ENCODE measurements at places on chromosomes 11 and 22.

- DNase-seq: no peak
These were observed 8.8 kb upstream of the DNAJB13 start for GRCh38 chr11:73942010-73942409.

DNA sequence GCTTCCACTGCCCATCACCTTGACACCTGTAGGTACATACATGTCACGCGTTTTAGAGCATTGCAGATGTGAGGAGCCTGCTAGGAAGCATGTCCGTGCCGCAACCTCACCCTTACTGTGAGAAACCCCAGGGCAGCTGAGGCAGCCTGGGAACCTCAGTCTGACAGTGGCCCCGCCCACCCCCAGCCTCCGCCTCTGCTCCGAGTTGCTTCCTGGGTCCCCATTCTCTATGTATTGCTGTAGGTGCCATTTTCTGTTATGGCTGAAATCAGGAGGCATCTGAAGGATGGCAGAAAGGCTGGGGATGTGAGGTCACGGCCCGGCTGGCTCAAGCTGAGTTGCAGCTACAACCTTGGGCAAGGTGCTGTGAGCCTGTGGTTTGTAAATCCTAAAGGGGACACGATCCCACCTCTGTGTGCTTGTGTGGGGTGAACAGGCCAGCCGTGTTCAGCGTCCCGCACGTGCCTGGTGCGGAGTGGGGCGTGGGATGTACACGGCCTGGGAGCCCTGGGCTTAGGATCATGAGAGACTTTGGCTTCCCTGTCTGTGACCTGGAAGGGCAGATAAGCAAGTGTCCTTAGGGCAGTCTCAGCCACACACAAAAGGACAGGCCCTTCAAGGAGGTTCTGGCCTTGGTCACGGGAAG, 102.7 kb downstream of the PHF21B start:
- no peak for DNase-seq

DNA sequence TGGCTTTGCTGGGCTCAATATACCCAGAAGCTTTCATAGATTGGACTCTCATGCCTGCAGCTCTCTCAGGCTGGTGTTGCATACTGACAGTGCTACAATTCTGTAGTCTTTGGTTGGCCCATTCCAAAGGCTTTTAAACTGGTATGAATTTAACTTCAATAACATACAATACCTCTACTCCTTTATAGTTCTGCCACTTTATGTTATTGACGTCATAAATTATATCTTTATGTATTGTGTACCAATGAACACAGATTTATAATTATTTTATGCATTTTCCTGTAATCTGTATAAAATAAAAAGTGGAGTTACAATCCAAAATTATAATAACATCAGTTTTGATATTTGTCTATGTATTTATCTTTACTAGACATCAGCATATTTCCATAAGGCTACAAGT, 16.2 kb downstream of the PATE2 start:
- no peak for DNase-seq

DNA sequence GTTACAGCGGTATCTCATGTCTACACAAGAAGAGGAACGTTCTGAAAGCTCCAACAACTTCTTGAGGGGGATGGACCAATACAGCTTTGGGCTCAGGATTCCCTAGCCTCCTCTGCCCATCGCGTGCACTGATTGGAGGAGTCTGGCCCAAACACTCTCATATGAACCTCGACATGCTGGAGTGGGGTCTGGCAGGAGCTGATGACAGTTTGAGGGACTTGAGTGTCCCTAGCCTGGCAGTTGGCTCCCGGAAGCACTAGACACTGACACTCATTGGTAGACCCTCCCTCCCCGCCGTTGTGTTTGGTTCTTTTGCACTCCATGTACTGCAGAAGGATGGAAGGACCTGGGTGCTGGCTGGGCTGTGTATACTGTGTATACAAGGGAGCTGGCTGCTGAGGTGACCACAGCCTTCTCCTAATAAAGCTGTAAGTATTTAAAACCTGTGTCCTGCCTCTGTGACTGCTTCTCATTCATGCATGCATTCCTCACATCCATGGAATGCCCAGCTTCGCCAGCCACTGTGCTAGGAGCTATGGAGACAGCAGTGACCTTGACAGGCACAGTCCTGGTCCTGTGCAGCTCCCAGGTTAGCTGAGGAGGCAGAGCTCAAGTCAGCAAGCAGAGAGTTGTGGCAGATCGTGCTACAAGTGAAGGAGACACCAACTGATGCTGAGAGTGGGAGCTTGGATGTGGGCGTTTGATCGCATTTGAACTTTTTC, 27.9 kb downstream of the ADAMTS15 start:
- DNase-seq: no peak

GRCh38 chr22:21564411-21564810, 3.1 kb upstream of the UBE2L3 start:
- no peak for DNase-seq

- DNase-seq: no peak
These were observed 6.0 kb upstream of the MS4A4A start for GRCh38 chr11:60274416-60274815.

DNA sequence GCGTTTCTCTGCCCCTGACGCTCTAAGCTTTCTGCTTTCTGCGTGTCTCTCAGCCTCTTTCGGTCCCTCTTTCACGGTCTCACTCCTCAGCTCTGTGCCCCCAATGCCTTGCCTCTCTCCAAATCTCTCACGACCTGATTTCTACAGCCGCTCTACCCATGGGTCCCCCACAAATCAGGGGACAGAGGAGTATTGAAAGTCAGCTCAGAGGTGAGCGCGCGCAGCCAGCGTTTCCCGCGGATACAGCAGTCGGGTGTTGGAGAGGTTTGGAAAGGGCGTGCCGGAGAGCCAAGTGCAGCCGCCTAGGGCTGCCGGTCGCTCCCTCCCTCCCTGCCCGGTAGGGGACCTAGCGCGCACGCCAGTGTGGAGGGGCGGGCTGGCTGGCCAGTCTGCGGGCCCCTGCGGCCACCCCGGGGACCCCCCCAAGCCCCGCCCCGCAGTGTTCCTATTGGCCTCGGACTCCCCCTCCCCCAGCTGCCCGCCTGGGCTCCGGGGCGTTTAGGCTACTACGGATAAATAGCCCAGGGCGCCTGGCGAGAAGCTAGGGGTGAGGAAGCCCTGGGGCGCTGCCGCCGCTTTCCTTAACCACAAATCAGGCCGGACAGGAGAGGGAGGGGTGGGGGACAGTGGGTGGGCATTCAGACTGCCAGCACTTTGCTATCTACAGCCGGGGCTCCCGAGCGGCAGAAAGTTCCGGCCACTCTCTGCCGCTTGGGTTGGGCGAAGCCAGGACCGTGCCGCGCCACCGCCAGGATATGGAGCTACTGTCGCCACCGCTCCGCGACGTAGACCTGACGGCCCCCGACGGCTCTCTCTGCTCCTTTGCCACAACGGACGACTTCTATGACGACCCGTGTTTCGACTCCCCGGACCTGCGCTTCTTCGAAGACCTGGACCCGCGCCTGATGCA, at the start of gene MYOD1:
MYOD1 (plus strand) TSS at position 544 of the 910 bp plus-strand sequence; CDS start at position 756, 212 bp downstream.
- DNase-seq: no peak

- no peak for DNase-seq
These were observed 6.7 kb downstream of the PLAAT2 start for GRCh38 chr11:63556404-63557013.

- peak; percentile 6 for DNase-seq
These were observed 146.0 kb upstream of the TBCEL start for GRCh38 chr11:120877746-120878365.

- no peak for DNase-seq
These were observed 7.8 kb downstream of the ADAMTS8 start for GRCh38 chr11:130420478-130421198.

DNA sequence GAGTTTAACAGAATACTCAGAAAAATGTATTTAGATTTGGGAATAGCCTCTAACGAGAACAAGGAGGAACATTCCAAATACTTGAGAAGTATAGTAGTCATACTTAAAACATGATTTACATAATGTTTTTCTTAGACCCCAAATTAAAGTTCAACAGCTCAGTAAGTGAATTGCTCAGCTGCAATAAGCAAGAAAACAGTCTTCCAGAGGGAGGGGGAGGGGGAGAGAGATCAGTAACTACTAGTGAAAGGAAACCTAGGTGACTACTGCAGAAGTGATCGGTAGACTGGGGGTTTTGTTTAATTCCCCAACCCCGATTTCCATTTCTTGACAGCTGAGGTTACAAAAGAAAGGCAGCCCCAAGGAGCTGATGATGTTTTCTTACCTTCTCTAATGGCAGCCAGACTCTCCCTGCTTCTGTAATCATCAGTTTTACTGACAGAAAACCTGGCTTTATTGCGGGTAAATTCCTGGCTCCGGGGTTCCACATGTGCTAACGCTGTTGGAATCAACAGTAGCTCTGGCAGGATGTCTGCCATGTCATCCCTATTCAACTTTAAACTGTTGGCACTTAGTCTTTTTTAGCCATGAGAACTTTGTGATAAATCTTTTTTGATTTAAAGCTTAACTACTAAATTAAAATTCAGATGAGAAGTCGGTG, 82.4 kb upstream of the BIRC3 start:
- DNase-seq: no peak

- DNase-seq: no peak
These were observed 7.3 kb downstream of the LMO2 start for GRCh38 chr11:33884601-33885000.

DNA sequence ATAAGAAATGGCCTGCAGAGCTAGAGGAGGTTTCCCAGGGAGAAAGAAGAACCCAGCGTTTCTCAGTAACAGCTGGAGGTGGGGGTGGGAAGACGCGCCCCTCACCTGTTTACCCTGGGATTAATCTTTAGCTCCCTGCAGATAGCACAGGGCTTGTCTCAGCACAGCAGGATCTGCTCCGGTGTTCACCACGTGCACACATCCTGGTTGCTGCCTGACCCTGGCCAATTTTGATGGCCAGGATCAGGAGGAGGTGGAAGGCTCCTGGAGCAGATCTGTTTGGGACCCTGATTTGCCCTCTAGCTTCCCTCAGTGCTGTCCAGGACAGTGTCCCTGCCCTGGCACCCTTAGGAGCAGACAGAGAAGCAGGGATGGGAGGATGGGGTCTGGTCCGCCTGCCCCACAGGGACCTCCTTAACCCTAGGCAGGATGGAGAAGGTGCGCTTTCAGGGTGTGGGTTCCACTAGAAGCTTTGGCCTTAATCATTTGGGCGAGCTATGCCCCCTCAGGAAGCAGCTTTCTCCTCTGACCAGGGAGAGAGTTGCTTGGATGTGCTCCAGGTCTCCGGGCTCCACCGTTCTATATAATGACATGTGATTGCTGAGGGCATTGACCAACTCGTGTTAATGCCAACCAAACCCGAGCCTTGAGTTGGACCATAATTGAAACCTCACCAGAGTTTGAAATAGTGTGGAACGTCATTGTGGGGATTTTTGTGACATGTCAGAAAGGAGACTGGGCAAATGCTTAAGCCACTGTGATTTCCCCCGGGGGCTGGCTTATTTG, 19.3 kb downstream of the UPB1 start:
- DNase-seq: no peak

GRCh38 chr11:64767344-64768299, 7.8 kb upstream of the PYGM start:
- DNase-seq: no peak

GRCh38 chr11:123760894-123761293, 6.6 kb upstream of the OR6X1 start:
- no peak for DNase-seq

- DNase-seq: no peak
These were observed 1331.1 kb upstream of the RAG2 start for GRCh38 chr11:37929100-37929653.

DNA sequence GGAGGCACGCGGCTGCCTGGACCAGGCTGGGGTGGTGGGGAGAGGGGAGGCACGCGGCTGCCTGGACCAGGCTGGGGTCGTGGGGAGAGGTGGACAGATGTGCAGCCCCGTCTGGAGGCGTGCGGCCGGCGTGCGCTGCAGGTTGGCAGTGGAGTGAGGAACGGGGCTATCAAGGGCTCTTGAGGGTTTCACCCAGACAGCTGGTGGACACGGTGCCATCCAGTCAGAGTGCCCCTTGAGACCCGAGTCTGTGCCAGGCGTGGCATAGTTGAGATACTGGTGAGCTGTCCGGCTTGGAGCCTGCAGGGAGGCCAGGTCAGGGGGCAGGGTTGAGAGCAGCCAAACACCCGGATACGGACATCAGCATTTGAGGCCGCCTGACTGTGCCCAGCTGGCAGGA, 1.5 kb upstream of the GRAMD4 start:
- no peak for DNase-seq

- DNase-seq: no peak
These were observed 63.2 kb upstream of the DEUP1 start for GRCh38 chr11:93267383-93267782.

GRCh38 chr22:35587447-35587870, 29.7 kb downstream of the MB start:
- DNase-seq: no peak

- DNase-seq: no peak
These were observed 25.8 kb downstream of the TSKU start for GRCh38 chr11:76808996-76809395.

DNA sequence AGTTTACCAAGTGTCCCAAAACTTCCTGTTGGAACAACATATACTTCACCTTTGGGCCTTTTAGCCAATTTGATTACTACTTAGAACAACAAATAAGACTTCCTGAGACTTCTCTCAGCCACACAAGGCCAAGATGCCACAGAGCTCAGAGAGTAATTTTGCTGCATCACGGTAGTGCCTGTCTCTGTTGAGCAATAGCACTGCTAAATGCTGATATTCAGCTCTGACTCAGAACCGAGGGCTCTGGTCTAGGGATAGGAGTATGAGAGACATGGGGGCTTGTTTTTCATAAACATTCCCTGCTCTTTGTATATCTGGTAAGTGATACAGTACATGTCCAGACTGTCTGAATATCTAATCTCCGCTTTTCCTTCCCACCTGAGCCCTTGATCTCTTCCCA, 260.4 kb upstream of the ARHGAP20 start:
- DNase-seq: no peak

DNA sequence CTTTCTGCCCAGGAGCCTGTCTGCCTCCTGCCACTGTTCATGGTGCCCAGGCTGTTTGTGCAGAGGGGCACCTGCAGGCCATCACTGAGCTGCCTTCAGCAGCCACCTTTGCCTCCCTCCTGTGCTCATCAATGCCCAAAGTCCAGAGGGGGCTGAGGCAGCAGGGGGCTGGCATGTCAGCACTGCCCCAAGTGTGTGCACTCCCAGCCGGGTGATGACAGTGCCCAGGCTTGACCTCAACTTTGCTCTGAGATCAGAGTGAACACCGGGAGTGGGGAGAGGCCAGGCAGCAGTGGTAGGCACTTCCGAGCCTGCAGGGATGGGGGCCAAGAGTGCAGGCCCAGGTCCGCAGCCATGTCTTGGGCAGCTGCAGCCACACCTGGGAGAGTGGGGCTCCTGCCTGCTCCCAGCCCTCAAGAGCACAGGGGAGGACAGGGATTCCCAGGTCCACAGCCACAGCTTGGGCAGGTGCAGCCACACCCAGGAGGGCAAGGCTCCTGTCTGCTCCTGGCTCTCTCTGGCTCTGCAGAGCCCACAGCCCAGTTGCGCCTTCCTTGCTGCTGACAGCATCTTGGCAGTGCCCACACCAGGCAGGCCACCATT, 15.2 kb downstream of the SAA4 start:
- no peak for DNase-seq

- DNase-seq: no peak
These were observed 83.0 kb downstream of the TMPRSS5 start for GRCh38 chr11:113623114-113623513.

DNA sequence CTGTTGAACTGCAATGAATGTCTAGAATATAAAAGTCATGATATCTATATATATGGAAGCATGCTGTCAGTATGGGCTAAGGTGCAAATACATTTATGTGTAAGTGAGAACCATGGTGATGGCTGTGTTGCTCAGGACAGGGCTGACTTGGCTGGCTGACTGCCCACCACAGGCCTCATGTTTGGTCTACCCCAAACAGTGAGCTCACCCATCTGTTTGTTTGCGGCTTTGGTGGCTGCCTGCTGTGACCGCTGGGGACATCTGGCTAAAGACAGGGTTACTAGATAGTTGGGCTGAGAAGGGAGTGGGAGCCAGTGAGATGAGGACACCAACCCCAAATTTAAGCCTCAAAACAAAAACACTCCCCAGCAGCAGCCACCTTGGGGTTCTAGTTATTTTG, 6.3 kb downstream of the CD44 start:
- no peak for DNase-seq
